ENCODE measurements at places on chromosomes 1 and 21. TPM values are rescaled to one million over a fixed set of nuclear protein-coding genes. Genes with fewer than 3 reads are reported as not detected.

MAP10 gene
- polyA plus RNA-seq: 4.6 TPM

ANGPTL1 gene
- 7.8 TPM for polyA plus RNA-seq

FNDC5 gene
- 10.2 TPM for polyA plus RNA-seq

PBX1 gene
- polyA plus RNA-seq: 130 TPM

CLDN17 gene
- not detected for polyA plus RNA-seq

LCE3E gene
- not detected for polyA plus RNA-seq

CALML6 gene
- 0.93 TPM for polyA plus RNA-seq

- no peak for DNase-seq
Measured at GRCh38 chr1:182381962-182382819, 9.4 kb downstream of the GLUL start.

DNA sequence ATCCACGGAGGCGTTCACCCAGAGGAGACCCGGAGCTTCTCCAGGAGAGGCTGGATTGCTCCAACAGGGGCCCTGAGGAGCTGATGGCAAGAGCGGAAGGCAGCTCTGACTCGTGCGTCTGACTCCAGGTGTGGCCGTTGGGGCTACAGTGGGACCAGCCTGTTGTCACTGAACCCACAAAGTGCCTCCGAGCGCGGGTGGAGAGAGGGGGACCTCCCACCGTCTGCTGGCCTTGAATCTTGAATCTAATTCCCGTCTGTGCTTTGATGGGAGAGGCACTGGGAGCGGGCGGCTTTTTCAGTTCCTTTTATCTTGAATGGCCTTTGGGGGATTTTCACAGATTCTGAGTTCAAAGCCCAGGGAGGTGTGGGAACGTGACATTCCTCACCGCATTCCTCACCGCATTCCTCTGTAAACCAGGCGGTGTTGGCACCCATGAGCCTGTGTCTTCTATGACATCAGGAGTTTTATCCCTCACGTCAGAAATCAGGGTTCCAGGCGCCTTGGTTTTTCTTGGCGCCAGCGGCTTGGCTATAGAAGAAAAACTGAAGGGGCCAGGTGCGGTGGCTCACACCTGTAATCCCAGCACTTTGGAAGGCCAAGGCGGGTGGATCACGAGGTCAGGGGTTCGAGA is 39.2 kb upstream of the COL18A1 start:
- DNase-seq: no peak

DNA sequence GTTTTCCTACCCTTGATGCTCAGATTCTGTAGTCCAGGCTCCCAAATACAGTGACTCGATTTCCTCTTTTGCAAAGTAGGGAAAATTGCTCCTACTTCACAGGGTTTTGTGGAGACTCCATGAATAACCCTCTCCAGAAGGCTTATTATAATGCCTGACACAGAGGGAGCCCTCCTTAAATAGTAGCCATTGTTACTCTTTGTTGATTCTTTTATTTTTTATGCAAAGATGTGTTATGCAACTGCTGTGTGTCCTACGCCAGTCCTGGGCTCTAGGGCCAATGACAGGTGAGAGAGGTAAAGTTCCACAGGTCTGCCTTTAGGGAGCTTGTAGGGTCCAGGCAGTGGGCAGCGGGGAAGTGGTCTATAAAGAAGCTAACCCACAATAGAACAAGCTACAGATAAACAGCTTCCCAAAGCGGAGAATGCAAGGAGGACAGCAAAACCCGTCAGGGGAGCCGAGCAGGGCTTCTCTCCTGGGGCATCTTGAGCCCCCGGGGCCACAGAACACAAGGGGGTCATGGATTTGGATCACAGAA is 1.5 kb downstream of the AADACL3 start:
- no peak for DNase-seq

- no peak for DNase-seq
Measured at GRCh38 chr1:99639945-99640344, 6.0 kb upstream of the PALMD start.

DNA sequence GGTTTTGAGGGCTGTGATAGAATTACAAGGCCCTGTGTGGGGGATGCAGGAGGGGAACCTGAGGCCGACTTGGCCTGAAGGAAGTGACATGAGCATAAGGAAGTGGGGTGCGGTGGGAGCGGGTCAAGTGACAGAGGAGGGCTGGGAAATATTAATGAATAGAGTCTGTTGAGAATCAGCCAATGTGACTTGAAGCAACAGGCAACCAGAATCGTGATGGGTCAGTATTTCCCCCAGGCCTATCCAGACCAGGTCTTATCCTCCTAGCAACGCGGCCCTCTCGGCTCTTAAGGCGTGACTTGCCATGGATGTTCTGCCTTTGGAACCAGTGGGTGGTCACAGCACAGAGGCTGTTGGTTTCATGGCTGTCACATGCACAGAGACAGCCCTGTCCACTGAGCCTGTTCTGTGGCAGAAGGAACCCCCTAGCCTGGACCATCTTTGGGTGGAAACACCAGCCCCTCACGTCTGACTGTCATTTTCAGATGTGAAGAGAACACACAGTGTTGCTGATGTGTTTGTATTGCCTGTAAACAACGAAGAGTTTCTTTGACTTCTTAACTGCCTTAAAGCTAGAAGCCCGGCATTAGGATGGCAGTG is 468.8 kb downstream of the CAMTA1 start:
- no peak for DNase-seq

DNA sequence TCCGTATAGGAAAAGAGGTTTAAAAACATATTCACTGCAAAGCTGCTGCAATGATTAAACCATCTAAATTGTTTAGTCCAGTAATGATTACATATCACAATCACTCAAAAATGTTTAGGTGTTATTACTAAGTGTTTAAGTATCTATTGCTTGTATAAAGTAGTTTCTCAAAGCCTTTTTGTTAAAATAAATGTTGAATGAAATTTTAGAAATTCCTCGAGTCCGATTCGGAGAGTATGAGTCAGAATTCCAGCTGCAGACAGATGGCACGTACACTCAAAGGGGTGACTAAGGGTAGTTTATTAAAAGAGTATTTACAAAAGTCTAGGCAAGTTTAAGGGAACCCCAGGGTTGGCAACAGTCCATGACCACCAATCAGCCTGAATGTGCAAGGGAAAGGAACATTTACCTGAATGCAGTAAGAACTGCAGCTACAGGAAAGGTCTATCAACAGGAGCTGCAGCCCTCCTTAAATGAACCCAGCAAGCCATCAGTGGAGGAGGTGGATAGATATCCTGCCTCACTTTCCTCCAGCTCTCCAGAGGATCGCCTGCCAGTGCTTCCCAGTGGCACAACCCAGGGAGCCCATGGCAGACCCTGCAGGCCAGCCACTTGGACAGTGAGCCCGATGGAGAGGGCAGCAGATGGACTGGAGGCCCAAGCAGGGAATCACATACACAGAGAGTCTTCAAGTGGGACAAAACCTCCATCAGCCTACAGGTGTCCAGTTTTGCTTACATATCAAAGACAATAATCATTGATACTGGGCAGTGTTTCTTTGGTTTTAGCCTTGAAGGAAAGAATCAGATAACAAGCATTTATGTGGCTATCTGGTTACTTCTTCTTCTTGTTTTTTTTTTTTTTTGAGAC is 92.1 kb upstream of the SLC44A3 start:
- peak; percentile 43 for DNase-seq

DNA sequence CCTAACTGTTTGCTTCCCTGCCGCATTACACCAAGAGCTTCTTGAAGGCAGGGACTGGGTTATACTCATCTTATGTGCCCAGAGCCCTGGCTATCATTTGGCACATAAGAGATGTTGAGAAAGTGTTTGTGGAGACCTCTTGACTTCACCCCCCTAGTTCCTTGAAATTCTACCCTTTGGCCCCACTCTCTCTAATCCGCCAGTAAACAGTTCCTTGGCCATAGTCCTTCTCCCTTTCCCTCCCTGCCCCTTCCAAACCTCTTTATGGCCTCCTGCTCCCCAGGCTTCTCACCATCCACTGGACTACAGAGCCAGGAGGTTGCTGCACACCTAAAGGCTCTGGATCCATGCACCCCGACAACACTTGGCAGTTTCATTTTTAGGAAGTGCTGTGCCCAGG is 1.5 kb upstream of the CDK18 start:
- DNase-seq: no peak

- no peak for DNase-seq
Measured at GRCh38 chr1:150066838-150067183, 765 bp upstream of the VPS45 start.

GRCh38 chr1:44603718-44604117 is 70.6 kb downstream of the TMEM53 start:
- no peak for DNase-seq

DNA sequence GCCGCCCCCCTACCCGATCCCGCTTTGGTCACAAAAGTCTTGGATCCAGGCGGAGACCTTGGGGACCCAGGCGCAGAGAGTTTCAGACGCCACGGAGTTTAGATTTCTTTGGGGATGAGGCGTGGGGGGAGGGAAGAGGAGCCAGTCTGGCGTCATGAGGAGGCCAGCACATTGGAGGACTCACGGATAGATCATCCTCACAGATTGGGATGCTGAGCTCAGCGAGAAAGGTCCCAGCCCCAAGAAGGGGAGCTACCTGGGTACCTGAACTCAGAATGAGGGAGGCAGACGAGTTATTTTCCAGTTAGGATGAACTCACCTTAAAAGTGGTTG is 393 bp downstream of the ELAPOR1 start:
- DNase-seq: no peak

DNA sequence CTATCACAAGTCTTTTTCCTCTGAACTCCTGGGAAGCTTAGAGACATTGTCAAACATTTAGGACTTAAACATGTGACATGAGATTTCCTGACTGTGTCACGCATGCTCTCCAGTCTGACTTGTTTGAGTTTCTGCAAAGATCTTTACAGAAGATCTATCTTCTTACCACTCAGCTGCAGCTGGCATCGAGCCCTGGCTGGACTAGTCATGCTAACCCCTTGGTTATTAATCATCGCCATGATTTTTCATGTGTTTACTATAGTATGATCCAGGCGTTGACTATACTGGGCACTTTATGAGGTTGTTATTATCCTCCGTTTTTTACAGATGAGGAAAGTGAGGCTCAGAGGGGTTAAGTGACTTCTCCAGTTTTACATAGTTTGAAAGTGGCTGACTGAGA is 18.1 kb upstream of the IRF2BP2 start:
- DNase-seq: no peak

DNA sequence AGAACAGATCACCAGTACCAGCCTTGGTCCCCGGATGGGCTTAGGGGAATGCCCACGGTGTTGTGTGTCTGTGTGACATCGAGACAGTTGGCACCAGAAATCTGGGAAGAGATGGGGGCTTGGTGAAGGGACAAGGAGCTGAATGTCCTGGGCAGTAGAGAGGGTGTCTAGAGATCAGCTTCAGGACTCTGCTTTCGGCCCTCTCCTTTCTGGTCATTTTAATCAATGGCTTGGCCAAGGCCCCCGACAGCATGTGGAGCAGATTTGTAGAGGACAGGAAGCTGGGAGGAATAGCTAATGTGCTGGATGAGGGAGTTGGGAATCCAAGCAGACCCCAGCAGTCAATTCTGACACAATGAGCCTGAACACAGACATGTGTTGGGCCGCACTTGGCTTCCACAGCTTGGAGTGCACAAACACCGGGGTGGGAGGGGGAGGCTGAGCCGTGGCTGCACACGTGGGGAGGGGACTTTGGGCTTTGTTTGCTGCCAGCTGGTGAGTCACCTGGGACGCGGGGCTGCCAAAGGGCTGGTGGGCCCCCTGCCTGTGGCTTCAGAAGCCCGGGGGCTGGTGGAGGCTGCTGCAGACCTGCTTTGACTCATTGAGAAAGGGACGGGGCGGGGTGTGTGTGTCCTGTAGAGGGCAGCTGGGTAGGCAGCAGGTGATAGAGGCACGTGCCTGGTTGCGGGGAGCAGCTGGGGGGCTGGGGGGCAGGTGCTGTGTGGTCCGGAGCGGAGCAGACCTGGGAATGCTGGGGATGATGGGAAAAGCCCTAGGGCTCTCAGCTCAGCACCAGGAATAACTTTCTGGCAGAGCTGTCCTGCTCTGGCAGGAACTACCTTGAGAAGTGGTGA is 20.9 kb downstream of the SLC1A7 start:
- DNase-seq: no peak

DNA sequence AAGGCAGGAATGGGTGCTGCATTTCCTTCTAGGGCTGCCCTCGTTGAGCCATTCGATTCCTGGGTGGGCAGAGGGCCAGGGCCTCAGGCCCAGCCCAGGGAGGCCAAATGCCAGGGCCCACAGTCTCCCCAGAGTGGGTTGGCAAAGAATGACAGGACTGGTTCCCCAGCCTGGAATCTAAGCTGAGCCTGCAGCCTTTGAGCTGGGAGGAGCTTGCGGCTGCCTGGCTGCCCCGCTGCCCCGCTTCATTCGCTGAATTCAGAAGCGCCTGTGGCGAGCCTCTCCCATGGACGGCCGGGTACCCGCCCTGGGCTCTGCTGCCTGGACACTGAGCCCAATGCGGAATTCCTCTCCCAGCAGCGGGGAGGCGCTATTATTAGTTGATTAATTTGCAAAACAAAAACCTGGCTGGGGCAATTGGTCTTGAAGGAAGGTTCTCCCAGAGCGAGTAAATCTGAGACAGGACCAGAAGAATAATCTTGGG is 32.3 kb upstream of the TARDBP start:
- DNase-seq: peak; percentile 43

DNA sequence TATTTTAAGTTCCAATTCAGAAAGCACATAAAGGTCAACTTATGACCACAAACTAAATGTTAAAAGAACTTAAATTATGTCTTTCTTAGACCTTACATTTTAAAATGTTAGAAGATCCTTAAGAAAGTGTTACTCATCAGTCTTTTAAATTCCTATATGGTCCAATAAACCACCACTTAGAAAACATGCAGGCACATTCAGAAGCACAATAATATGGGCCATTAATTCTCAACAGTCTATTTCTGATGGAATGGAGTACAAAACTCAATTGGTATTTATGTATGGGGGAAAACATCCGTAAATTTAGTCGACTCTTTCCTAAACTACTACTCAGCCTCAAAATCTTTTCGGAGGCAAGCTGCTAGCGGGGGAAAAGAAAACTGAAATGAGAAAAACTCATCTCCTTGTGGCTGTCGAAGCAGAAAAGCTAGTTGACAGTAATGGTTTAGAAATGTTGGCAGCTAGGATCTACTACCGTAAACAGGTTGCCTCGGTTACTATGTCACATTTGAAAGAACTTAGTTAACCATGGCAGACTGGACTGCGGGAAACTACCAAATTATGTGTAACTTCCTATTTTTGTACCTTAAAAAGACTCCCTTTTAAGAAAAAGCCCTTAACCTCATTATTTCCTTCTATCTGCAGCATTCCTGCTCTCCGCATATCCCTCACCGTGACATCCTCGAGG is 1.0 kb downstream of the TRMT1L start:
- peak; percentile 65 for DNase-seq

DNA sequence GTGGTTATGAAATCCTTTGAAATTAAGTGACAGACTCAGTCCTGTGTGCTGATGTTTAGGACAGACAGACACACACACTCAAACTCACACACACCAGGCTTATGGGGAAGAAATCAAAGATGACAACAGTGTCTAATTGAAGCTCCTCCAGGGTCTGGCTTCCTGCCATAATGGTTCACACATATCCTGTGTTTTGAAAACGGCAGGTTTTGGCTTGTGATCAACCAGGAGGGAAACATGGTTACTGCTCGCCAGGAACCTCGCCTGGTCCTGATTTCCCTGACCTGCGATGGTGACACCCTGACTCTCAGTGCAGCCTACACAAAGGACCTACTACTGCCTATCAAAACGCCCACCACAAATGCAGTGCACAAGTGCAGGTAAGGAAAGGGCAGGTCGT is 4.6 kb downstream of the MTARC1 start:
- no peak for DNase-seq

Data from right lung (tissue), 10 donors.